ENCODE measurements at places on chromosomes 7 and 10.

- no peak overlapping the region for H3K27ac ChIP-seq
- H3K4me1 ChIP-seq = no peaks in the 10 kb centered on the region
- no peak overlapping the region for H3K4me3 ChIP-seq
- no peak for DNase-seq
Observed at GRCh38 chr7:116629051-116629463, 42.9 kb upstream of the MET start.

DNA sequence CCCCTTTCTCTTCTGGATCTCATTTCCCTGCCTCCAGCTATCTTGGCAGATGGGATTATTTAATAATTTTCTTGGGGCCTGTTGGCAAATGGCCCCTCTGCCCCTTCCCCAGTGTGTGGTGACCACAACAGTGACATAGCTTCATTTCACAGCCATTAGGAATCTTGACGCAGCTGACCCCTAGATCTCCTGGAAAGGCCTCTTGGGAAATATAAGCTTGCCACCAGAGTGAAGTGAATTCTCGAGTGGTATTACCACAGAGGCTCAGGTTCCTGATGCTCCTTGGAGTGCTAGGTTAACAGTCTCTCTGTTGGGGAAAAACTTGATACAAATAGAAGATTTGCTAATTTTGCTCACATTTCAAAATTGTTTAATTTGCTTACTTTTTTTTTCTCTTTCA lies 57.8 kb downstream of the AUTS2 start:
- H3K27me3 ChIP-seq = no peaks in the 10 kb centered on the region
- H3K4me1 ChIP-seq = peaks cover 48% of the 10 kb centered on the region
- H3K36me3 ChIP-seq = no peaks in the 10 kb centered on the region
- peak overlapping the region; percentile 57 for H3K4me3 ChIP-seq

DNA sequence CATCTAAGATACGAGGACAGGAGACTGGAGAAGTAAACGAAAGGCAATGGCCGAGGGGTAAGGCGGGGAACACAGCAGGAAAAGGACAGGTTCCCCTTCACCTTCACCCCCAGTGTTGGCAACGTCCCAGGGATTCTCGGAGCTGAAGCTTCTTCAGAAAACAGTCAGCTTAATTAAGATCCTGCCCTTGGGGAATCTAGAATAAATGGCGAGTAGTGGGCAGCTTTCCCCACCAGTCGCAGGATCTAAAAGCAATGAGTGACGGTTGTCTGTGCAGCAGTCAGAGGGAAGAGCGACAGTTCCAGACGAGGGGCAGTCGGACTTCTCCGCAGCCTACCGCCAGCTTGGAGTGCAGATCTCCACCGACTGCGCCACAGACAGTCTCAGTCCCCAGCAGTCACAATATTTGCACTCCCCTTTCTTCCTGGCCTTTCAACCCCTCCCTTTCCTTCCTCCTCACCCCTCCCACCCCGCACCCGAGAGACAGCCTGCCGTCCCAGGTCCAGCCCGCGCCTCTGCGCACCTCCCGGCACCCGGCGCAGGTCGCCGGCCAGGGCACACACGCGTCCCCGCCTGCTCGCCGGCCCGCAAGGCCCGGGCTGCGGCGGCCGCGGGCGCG lies 10.9 kb upstream of the SP8 start:
- H3K27ac ChIP-seq = no peak overlapping the region
- H3K36me3 ChIP-seq = no peaks in the 10 kb centered on the region
- H3K4me3 ChIP-seq = peak overlapping the region; percentile 90
- H3K4me1 ChIP-seq = peaks cover 2% of the 10 kb centered on the region

GRCh38 chr10:86370006-86370585 lies 3.5 kb upstream of the GRID1 start:
- peaks cover 77% of the 10 kb centered on the region for H3K27me3 ChIP-seq
- H3K4me1 ChIP-seq = no peaks in the 10 kb centered on the region
- no peaks in the 10 kb centered on the region for H3K36me3 ChIP-seq

GRCh38 chr10:111130471-111130870 lies 53.6 kb downstream of the ADRA2A start:
- no peak overlapping the region for H3K4me3 ChIP-seq
- peak; percentile 52 for DNase-seq
- peaks cover 5% of the 10 kb centered on the region for H3K4me1 ChIP-seq
- no peak overlapping the region for H3K27ac ChIP-seq
- H3K36me3 ChIP-seq = no peaks in the 10 kb centered on the region
- H3K27me3 ChIP-seq = peaks cover 11% of the 10 kb centered on the region

DNA sequence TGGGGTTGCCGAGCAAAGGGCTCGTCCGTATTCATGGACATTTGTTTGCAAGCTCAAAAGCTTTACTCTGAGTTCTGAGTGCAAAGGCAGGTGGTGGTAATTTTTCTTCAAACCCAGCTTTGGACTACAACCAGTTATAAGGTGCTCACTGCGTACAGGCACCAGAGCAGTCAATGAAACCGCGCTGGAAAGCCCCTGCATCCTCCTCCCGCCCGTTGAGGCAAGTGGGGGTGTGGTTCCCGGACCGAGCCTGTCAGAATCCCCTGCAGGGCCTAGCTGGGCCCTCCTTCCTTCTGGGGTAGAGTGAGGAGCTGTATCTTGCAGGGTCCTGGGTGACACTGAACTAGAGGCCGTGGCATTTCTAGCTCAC lies 22.3 kb downstream of the AMZ1 start:
- no peaks in the 10 kb centered on the region for H3K36me3 ChIP-seq
- no peak overlapping the region for H3K4me3 ChIP-seq
- H3K27me3 ChIP-seq = no peaks in the 10 kb centered on the region
- H3K27ac ChIP-seq = no peak overlapping the region

DNA sequence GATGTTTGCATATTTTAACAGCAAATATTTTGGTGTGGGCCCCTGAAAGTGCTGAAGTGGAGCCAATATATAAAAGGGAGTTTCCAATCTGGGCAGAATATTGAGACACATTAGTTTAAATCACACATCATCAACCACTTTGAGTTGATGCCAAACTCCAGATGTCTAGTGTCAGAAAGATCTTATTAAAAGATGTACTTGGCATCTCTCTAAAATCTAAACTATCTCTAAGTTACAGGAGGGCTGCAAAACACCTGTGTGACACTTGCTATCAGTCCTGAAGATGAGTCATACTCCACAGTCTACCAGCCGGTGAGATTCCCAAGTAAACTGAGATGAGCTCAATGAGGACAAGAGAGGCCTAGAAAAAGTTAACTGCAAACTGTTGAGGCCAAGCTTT lies 11.4 kb downstream of the JAZF1 start:
- H3K27ac ChIP-seq = no peak overlapping the region
- no peak for DNase-seq
- H3K27me3 ChIP-seq = no peaks in the 10 kb centered on the region

DNA sequence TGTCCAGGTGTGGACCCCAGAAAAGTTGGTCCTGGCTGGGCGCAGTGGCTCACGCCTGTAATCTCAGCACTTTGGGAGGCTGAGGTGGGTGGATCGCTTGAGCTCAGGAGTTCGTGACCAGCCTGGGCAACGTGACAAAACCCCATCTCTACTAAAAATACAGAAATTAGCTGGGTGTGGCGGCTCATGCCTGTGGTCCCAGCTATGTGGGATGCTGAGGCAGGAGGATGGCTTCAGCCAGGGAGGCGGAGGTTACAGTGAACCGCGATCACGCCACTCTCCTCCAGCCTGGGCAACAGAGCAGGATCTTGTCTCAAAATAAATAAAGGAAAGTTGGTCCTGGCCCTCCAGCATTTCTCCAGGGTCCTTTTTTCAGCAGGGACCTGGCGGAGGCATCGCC lies 1.4 kb downstream of the NUDT1 start:
- no peak for DNase-seq
- no peak overlapping the region for H3K27ac ChIP-seq
- H3K36me3 ChIP-seq = peaks cover 17% of the 10 kb centered on the region
- no peaks in the 10 kb centered on the region for H3K4me1 ChIP-seq
- peak overlapping the region; percentile 95 for H3K4me3 ChIP-seq
- no peaks in the 10 kb centered on the region for H3K27me3 ChIP-seq

DNA sequence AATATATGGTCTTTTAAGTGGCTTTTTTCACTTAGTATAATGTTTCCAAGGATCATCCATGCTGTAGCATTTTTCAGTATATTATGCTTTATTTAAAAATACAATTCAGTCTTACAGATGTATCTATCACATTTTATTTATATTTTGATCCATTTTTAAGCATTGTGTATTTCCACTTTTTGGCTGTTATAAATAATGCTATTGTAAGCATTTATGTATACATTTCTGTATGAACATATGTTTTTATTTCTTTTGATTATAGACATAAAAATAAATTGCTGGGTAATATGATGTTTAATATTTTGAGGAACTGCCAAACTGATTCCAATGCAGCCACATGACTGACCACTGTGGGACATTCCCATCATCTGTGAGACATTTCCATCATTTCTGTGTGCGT lies 1662.0 kb downstream of the REEP3 start:
- DNase-seq = no peak
- H3K27ac ChIP-seq = no peak overlapping the region
- no peak overlapping the region for H3K4me3 ChIP-seq
- no peaks in the 10 kb centered on the region for H3K4me1 ChIP-seq
- H3K36me3 ChIP-seq = no peaks in the 10 kb centered on the region
- H3K27me3 ChIP-seq = no peaks in the 10 kb centered on the region

Data from endodermal cell (in vitro differentiated cells).